Left forelimb (tissue), 1 donor: ENCODE measurements at places on chromosomes 13 and 19.
A peak's percentile ranks its signal among the peaks of the same experiment; 100 is the strongest.

GRCh38 chr19:11693505-11694499, 44.9 kb downstream of the ZNF823 start:
- DNase-seq: no peak

- DNase-seq: no peak
Measured at GRCh38 chr13:41641961-41642360, 184.6 kb downstream of the RGCC start.

DNA sequence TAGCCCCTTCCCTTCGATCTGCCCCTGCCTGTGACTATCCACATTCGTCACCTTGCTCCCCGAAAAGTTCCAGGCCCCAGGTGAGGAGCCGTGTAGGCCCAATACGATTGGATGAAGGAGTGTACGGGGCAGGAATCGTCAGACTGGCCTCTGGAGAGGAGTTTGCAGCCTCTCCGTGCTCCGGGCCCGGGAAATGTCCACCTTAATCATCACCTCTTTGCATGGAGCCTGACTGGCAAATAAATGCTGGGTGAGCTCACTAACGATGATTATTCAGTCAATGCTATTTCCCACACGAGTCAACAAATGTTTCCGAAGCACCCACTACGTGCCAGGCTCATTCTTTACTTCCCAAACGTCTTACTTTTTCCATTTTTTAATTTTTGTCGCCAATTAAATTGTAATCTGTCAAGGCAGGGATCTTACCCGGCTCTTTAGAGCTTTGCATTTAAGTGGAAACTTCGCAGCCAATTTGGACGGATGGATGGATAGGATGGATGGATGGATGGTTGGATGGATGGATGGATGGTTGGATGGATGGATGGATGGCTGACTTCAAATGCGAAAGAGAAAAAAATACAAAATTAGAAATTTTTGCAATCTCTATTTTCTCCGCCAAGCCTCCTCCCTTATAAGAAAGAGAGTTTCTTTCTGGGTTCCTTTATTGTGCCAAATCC, 45.8 kb downstream of the TGDS start:
- no peak for DNase-seq

GRCh38 chr19:21698215-21698614, 69.2 kb downstream of the ZNF100 start:
- no peak for DNase-seq

DNA sequence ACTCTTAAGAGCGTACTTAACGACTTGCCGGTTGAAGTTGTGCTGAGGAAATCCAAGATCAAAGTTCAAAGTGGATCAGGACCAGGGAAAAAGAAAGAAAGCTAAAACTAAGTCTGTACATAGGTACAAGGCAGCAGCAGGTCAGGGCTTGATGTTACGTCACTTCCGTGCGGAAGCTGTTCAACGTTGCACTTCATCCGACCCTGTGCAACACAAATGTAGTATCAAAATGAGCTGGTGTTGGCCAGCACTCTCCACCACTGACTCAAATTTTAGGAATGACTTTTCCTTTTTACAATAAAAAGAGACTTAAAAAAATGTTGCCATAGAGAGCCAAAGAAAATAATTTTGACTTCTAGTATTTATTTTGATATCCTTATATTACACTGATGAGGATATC, 1315.4 kb downstream of the EFNB2 start:
- no peak for DNase-seq

- DNase-seq: no peak
Measured at GRCh38 chr19:10352764-10353671, 13.6 kb upstream of the ICAM3 start.

GRCh38 chr19:43524922-43525835, 1.8 kb downstream of the ETHE1 start:
- no peak for DNase-seq

DNA sequence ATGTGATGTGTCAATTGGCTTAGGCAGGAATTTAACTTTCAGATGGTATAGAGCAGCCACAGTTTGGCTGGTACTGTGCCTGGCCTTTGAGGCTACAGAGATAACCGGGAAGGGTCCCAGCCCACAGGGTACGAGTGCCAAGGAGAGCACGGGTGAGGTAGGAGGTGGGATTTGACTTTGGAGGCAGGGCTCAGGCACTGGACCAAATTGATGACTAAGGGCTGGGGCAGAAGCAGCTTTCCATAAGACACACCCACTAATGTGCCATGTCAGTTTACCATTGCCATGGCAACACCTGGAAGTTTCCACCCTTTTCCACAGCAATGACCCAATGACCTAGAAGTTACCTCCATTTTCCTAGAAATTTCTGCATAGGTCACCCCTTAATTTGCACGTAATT, 466.2 kb downstream of the TSHZ3 start:
- no peak for DNase-seq

DNA sequence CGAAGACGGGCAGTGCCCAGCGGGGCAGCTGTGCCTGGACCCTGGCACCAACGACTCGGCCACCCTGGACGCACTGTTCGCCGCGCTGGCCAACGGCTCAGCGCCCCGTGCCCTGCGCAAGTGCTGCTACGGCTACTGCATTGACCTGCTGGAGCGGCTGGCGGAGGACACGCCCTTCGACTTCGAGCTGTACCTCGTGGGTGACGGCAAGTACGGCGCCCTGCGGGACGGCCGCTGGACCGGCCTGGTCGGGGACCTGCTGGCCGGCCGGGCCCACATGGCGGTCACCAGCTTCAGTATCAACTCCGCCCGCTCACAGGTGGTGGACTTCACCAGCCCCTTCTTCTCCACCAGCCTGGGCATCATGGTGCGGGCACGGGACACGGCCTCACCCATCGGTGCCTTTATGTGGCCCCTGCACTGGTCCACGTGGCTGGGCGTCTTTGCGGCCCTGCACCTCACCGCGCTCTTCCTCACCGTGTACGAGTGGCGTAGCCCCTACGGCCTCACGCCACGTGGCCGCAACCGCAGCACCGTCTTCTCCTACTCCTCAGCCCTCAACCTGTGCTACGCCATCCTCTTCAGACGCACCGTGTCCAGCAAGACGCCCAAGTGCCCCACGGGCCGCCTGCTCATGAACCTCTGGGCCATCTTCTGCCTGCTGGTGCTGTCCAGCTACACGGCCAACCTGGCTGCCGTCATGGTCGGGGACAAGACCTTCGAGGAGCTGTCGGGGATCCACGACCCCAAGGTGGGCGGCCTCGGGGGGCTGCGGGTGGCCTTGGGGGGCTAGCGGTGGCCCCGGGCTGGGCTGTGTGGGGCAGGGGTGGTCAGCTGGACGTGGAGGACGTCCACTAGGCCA, 4.8 kb downstream of the GRIN3B start:
- no peak for DNase-seq

DNA sequence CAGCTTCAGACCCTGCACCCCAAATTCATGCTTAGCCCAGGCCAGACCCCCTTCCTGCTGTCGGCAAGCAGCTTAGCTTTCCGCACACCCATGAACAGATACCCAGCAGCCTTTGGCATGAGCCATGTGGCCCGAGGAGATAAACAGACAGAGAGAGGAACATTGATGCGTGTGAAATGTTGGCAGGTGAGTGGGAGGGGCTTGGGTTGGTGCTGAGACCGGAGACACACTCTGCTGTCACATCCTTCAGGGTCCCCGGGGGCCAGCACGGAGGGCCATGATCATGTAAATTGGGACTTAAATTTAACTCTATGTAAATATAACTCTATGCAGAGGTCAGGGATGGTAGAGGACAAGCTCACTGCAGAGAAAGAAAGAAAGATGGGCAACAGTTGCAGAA, 1.5 kb downstream of the CD22 start:
- no peak for DNase-seq

GRCh38 chr13:108289819-108290218, 20.3 kb downstream of the TNFSF13B start:
- no peak for DNase-seq

DNA sequence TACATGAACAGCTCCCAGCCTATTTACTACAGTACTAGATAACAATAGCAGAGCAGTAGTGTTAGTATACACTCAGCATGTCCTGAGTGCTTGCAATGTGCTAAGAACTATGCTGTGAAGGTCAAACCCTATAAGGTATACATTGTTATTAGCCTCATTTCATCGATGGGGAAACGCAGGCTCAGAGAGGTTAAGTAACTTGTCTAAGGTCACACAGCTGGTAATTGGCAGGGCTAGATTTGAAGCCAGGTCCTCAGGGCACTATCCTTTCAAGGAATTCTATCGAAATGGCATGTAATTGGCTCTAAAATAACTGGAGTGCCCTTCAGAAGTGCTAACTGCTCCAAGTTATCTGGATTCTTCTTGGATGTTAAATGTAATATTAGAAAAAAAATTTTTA, 295.6 kb downstream of the ZNF536 start:
- no peak for DNase-seq

DNA sequence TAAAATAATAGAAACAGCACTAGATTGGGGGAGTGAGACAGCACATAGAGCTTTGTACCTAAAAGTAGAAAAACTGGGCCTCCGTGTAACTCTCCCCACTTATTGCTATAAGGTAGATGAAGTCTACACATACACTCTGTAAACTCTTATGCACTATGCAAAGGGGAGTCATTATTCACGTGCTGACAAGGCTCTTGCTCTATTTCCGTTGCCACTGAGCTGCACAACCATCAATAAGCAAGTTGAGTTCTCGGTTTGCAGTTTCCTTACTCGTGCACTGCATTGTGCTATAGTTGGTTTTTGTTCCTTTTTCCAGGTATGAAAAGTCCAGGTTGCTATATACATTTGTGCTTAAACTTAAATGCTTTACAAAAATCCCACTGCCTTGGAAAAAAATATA, 294.0 kb upstream of the DACH1 start:
- no peak for DNase-seq

DNA sequence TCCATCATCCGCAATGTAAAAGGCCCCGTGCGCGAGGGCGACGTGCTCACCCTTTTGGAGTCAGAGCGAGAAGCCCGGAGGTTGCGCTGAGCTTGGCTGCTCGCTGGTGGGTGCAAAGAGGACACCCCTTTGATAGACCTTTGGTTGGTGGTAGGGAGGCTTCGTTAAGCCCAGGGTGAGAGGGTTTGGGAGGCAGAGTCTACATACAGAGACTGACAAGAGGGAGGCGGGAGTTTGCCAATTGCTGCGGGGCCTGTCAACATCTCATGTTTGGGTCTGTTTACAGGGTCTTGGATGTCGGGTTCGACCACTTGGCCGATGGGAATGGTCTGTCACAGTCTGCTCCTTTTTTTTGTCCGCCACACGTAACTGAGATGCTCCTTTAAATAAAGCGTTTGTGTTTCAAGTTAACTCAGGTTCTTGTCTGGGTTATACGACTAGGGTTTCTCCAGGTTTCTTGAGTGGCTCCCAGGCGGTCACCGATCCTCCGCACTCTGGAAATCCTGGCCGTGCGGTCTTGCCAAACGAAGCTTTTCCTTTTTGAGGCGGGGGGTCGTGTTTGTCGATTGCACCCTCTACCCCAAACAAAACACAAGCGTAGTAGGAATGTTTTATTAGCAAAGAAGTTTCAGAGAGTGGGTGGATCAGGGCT, 816 bp downstream of the RPS28 start:
- no peak for DNase-seq

DNA sequence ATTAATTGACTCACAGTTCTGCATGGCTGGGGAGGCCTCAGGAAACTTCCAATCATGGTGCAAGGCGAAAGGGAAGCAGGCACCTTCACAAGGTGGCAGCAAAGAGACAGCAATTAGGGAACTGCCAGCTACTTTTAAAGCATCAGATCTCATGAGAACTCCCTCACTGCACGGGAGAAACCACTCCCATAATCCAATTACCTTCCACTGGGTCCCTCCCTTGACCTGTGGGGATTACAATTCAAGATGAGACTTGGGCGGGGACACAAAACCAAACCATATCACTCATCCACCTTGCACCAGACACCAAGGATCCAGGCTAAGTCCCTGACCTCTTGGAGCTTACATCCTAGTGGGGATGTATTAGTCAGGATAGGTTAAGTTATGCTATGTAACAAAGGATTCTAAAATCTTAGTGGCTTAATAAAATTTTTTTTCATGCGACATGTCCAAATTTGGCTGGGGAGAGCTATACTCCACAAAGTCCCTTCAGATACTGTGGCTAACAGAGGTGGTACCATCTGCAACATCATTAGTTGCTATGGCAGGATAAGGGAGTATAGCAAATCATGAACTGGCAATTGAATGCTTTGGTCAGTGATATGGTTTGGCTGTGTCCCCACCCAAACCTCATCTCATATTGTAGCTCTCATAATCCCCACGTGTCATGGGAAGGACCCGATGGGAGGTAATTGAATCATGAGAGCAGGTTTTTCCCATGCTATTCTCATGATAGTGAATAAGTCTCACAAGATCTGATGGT, 8.3 kb upstream of the FAM187B start:
- peak; percentile 36 for DNase-seq

GRCh38 chr13:54445453-54445852, 1416.8 kb downstream of the OLFM4 start:
- no peak for DNase-seq

DNA sequence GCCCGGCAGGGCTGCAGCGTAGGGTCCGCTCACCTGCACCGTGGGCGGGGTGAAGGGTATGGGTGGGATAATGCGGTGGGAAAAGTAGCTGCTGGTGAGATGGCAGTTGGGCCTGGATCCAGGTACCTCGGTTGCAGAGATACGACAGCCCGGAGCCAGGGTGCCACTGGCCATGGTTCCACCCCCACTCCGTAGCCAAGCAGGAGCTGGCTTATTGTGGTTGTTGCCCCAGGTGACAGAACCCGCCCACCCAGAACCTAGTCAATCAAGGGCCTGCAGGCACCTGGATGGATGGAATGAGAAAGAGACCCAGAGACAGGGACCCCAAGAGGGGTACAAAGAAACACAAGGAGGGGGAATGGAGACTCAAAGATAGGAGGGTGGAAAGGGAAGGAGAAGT, 3.5 kb upstream of the LHB start:
- DNase-seq: no peak

GRCh38 chr13:95676105-95676761, 706 bp upstream of the DNAJC3 start:
- no peak for DNase-seq
